ENCODE measurements at places on chromosomes 1 and 21.

GRCh38 chr21:25788677-25789076 is 53.9 kb downstream of the GABPA start:
- DNase-seq = peak; percentile 34

- DNase-seq = no peak
Observed at GRCh38 chr1:2571348-2571747, 15.2 kb downstream of the TNFRSF14 start.

- no peak for DNase-seq
Observed at GRCh38 chr1:11044849-11045427, 2.1 kb downstream of the MASP2 start.

- DNase-seq = no peak
Observed at GRCh38 chr1:99648107-99648506, 2.2 kb downstream of the PALMD start.

- DNase-seq = no peak
Observed at GRCh38 chr1:47830641-47831333, 166.4 kb downstream of the TRABD2B start.

DNA sequence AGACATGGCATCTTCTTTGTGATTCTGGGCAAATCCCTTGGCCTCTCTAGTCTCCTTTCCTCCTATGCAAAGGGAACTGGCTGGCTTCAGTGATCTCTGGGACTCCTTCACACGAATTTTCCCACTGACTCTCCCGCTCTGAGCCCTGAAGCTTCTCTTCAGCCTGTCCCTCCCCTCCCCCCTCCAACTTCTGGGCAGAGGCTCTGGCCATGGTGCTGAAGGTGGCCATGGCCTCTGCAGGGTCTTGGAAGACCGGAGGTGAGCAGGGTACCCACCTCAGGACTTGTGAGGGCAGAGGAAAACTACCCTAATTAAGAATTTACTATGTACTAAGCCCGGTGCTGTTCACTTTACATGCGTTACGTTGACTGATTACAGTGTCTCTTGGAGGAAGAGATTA is 29.4 kb upstream of the POU3F1 start:
- no peak for DNase-seq

DNA sequence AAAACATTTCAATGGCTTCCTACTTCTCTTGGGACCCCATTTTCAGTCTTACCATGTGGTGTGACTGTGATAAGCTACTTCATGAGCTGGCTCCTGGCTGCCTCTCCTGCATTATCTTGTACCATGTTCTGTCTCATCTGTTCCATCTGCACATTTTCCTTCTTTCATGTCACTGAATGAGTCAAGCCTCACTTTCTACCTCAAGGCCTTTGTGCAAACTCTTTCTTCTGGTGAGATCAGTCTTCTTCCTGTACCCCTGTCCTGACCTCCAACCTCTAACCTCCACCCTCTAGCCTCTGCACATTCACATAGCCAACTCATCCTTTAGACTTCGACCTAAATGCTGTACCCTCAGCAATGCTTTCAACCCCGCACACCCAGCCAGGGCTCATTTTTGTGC is 9.6 kb upstream of the FAM78B start:
- no peak for DNase-seq

DNA sequence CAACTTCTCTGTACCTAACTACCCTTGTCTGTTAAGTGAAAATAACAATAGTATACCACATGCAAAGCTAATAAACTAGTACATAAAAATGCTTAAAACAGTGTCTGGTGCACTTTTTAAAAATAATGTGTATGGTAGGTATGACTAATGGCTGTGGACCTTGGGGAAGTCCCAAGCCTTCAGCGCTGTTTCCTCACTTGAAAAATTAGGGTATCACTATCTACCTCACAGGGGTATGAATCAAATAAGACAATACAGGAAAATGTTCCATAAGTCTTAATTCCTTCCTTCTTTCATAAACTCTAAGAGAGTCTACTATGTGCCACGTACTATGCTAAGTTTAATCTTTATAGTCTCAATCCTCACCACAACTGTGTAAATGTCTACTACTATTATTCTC is 32.0 kb downstream of the EGLN1 start:
- DNase-seq = no peak

DNA sequence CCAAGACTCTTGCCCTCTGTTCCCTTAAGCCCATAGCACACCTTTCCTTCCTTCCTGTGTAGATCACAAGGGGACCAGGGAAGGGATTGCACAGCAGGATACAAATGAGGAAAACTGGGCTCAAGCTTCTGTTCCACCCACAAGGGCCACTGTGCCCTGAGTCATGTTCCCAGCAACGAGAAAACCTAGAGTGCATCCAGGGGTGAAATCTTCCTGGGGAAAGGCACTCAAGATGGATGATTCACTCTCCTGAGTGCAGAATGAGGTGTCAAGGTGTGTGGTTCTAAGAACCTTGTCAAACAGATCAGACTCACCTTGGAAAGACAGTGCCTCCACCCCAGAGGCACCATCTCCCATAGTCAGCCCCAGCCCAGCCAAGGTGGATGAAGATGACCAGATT is 40.7 kb upstream of the EYA3 start:
- DNase-seq = no peak

- DNase-seq = no peak
Observed at GRCh38 chr1:197660389-197660788, 114.9 kb downstream of the DENND1B start.
